Stimulated activated CD8-positive, alpha-beta memory T cell treated with anti-CD3 and anti-CD28 coated beads, Interleukin-4, amount 100 ng/mL, for 4 hours (primary cell): ENCODE measurements at places on chromosomes 11 and 22.

DNA sequence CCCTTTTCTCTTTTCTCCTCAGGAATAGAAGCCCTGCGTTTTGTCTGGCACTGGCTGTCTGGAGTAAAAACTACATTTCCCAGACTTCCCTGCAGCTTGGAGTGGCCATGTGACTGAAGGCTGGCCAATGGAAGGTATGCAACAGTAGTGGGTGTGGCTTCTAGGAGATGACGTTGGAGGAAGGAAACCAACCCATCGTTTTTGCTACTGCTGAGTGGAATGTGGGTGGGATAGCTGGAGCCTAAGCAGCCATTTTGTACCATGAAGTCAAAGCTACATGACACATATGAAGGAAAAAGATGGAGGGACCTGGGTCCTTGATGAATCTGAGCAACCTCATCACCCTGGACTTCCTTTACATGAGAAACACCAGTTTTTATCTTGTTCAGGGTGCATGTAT lies 19.6 kb downstream of the FGF3 start:
- no peak for DNase-seq

DNA sequence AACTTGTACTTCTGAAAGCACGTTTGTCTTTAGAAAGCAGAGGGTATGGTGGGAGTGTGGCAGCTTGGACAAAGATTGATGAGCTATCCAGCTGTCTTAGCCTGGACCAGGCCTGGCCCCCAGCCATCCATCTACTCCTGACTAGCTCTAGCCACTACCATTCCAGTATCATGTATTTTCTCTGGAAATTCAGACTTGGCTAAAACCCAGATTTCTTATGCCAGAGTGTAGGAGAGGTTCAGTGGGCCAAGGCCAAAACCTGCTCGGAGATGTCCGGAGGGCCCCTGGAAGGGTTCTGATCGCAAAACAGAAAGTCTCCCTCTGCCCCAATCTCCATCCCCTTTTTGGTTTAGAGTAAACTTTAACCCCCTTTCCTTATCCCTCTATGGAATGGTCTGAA lies 24.8 kb upstream of the MTCH2 start:
- DNase-seq: no peak

DNA sequence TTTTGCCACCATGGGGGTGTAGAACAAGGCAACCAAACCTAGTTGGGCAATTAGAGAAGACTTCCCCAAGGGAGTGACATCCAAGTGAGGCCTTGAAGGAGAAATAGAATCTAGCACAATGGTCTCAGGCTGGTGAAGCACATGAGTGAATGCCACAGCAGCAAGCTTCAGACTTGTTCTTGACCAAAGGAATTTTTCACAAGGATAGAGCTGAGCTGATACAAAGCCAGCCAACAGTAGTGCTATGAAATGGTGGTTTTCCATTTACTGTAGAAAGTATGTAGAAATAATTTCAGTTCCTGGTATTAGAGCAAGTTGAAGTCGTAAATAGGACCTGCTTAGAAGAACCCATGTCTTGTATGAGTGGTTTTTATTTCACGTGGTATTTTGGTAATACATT lies 148.3 kb upstream of the RASSF10 start:
- DNase-seq: no peak

GRCh38 chr11:2265396-2265795 lies 5.0 kb downstream of the ASCL2 start:
- DNase-seq: no peak

- no peak for DNase-seq
Measured at GRCh38 chr11:125494974-125495725, 915 bp downstream of the FEZ1 start.

- DNase-seq: no peak
Measured at GRCh38 chr11:123672568-123672967, 18.1 kb upstream of the SCN3B start.

GRCh38 chr11:21173476-21173875 lies 504.1 kb downstream of the NELL1 start:
- no peak for DNase-seq
